GM23248 (cell line): ENCODE measurements at places on chromosomes 4 and X. TPM values are rescaled to one million over a fixed set of nuclear protein-coding genes. Genes with fewer than 3 reads are reported as not detected.

TKTL2 gene
- total RNA-seq, result not detected in 2 replicates

SPANXB1 gene
- not detected in 2 replicates for total RNA-seq

BEX4 gene
- total RNA-seq, result 0.54 and 2.4 TPM in 2 replicates

TMEM271 gene
- total RNA-seq, result not detected in 2 replicates

FAAH2 gene
- total RNA-seq, result 0.11 TPM in 1 of 2 replicates, not detected in the other

GPR173 gene
- 0.86 and 2.7 TPM in 2 replicates for total RNA-seq

ATP8A1 gene
- 0.11 and 0.25 TPM in 2 replicates for total RNA-seq

FANCB gene
- total RNA-seq, result 6.4 and 9.7 TPM in 2 replicates

RAB40A gene
- not detected in 2 replicates for total RNA-seq

P2RY8 gene
- not detected in 2 replicates for total RNA-seq

GRCh38 chrX:13515211-13515930, 54.0 kb upstream of the EGFL6 start:
- DNase-seq, result no peak

GRCh38 chr4:159410891-159411290, 308.0 kb downstream of the RAPGEF2 start:
- DNase-seq, result no peak

DNA sequence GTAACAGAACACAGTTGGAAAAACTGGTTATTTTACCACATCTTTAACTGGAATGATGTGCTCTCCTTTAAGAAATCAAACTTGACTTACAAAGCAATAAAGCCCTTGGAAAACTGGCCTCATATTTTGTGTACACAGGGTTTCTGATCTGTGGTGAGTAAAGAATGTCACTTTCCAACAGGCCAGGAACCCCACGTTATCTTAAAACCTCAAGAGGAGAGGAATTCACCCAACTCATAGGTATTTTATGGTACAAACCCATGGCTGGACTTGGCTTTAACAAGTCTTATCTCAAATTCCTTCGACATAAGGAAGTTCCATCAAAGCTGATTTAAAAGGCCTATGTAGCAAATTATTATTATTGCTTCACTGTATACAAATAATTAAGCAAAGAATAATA, 1735.1 kb downstream of the PCDH7 start:
- DNase-seq, result no peak

- no peak for DNase-seq
Measured at GRCh38 chrX:115251458-115252233, 17.8 kb upstream of the LRCH2 start.

- no peak for DNase-seq
Measured at GRCh38 chr4:102037566-102037965, 247.0 kb downstream of the BANK1 start.

DNA sequence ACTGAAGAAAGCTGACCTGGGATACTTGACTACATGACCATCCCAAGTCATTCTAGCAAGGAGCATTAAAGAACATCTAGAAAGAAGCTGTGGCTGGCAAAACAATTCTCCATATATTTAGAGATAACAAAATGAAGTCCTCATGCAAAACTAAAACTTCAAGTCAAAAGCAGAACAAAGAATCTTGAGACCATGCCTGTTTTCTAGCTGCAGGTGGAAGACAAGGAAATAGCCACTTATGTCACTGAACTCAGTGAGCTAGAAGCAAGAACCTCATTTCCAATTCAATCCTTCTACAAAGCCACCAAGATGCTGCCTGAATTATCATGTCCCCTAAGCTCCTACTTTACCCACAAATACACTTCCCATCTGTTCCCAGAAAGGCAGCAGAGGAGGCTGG, 13.8 kb downstream of the USP46 start:
- DNase-seq, result no peak

- peak; percentile 35 for DNase-seq
Measured at GRCh38 chrX:45842926-45843315, 642.2 kb upstream of the DIPK2B start.

DNA sequence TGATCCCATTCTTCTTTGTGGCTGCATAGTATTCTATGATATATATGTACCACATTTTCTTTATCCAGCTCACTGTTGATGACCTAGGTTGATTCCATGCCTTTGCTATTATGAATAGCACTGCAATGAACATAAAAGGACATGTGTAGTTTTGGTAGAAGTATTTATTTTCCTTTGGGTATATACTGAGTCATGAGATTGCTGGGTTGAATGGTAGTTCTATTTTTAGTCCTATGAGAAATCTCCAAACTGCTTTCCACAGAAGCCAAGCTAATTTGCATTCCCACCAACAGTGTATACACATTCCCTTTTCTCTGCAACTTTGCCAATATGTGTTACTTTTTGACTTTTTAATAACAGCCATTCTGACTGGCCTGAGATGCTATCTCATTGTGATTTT, 278.3 kb downstream of the PCDH18 start:
- DNase-seq, result peak; percentile 61

- peak; percentile 97 for DNase-seq
Measured at GRCh38 chrX:13432414-13433297, 112.8 kb upstream of the ATXN3L start.

GRCh38 chrX:119482481-119483480, 14.5 kb downstream of the SLC25A5 start:
- DNase-seq, result peak; percentile 71

DNA sequence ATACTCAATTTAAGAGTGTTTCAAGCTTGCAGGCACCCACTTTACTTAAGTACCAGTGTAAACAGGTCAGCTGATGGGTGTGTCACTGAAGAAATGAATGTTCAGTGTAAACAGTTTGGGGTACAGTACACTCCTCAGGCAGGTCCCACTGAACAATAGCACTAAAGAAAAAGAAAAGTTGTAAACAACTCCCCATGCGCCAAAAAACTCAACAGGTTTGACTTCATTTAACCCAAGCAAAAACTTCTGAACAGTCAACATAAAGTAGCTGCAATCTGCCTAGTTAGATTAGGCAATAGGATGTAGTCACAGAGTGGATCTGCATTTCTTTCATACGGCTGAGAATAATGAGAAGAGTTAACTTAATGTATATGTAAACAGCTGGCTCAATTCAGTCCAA, 93.2 kb downstream of the FAM13A start:
- peak; percentile 73 for DNase-seq

- DNase-seq, result no peak
Measured at GRCh38 chrX:143296521-143296920, 220.8 kb downstream of the SPANXN3 start.

- DNase-seq, result no peak
Measured at GRCh38 chrX:102859550-102859871, 77.6 kb upstream of the RAB40AL start.

DNA sequence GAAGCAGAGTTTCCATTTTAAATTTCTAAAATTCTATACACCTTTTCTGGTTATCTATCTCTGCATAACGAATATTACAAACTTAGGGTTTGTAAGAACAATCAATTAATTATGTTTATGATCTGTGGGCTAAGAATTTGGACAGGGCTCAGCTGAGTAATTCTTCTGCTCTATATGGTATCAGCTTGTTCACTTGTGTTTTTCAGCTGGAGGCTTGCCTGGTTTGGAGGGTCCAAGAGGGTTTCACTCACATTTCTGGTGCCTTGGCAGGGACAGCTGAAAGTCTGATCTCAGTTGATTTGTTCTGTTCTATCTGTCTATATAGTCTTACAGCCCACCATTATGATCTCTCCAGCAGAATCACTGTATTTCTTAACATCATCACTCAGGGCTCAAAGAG, 57.8 kb upstream of the ADGRA3 start:
- no peak for DNase-seq

DNA sequence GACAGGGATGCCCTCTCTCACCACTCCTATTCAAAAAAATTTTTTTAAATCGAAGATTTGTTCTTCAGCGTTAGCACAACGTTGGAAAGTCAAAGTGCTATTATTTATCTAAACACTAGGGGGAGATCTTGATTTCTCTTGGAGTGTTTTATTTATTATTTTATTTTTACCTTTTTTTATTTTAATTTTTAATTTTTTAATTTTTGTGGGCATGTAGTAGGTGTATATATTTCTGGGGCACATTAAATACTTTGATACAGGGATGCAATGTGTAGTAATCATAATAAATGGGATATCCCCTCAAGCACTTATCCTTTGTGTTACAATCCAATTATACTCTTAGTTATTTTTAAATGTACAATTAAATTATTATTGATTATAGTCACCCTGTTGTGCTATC, 37.4 kb upstream of the SLC10A4 start:
- peak; percentile 31 for DNase-seq

- no peak for DNase-seq
Measured at GRCh38 chrX:17052793-17053192, 106.3 kb downstream of the REPS2 start.
